ENCODE measurements at places on chromosomes 16 and 17.
A peak's percentile ranks its signal among the peaks of the same experiment; 100 is the strongest.

DNA sequence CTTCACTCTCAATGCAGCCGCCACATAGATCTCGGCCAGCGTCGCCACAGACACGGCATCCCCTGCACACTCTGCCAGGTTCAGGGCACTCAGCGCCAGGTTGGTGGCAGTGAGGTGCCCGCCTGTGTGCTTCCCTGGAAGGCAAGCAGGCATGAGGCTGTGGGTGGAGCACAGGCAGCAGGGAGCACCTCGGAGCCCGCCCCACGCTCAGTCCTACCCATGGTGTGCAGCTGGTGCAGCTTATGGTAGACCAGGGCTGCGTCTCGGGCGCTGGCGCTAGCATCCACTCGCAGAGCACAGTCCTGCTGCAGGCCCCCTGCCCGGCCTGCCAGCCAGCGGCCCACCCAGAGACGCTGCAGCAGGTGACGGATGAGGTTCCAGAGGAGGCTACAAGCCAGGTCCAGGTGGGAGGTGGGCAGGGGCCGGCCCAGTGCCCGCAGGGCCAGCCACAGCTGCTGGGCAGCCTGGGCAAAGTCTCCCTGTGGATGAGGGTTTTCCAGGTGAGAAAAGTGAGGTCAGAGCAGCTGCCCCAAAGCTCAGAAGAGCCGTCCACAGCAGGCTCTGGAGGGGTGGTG, 20.5 kb downstream of the SREBF1 start:
- DNase-seq: no peak

GRCh38 chr16:69190598-69190997, 3.6 kb downstream of the SNTB2 start:
- no peak for DNase-seq

DNA sequence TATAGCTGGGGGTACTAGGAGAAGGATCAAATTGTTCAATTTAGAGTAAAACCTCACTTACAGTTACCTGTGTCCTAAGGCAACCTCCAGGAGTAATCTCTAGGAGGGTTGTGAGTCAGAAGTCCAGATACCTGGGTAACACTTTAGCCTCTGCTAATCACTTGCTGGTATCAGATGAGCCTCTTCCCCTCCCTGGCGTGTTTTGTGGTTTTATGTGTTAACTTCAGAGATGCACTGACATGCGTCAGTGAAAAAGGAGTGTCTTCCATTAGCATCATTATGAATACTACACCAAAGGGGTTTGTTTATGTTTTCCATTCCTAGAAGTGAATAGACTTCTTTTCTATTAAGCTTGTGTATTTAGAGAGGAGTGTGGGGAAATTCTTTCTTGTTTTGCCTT, 208.2 kb downstream of the FTO start:
- DNase-seq: no peak

GRCh38 chr17:82767041-82767754, 15.3 kb downstream of the TBCD start:
- DNase-seq: peak; percentile 24

DNA sequence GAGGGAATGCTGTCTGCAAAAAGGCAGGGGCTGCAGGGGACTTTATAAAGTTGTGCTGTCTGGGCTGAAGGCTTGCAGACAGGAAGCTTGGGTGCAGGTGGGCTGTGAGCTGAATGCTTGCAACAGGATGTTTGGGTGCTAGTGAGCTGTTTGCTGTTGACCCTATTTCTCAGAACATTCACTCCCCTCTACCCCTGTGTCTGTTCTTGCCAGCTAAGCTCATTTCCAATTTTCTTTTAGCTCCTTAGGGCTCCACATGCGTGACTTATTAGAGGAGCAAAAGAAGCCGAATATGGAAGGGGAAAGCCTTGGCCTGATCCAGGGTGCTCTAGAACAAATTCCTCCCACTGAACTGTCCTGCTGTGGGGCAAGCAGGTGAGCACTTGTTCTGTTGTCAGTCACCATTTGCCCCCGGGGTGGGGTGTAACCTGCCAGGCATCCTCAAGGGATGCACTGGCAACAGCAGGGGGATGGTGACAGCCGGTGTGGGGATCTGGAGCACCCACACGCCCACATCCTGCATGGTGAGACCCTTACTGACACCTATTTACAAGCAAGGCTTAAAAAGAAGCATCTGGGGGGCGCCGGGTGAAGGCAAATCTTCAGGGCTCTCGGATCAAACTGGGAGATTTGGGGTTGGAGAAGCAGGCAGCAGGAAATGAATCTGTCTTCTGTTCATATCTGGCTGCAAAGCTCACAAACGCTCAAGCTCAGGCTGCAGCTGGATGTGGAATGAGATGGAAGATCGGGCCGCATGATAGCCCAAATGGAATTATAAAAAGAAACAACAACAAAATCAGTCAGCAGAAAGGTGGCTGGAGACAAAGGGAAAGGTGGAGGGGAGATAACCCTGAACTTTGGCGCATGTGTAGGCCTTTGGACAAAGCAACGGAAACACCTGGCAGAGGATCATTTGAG, 21.1 kb upstream of the NUP93 start:
- DNase-seq: no peak

DNA sequence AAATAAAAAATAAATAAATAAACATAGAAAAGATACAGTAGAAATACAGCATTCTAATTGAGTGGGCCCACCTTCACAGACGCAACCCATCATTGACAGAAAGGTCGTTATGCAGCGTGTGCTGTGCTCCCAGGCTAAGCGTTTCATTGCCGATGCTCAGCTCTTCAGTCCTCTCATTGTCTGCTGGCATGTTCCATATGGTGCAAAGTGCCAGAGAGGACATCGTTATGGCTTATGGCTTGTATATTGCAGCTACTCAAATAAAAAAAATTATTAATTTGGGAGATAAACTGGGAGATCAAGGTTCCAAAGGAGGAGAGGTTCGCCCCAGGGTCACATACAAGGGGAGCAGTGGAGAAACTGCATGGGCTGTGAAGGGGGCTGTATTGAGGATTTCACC, 11.3 kb upstream of the UBALD2 start:
- DNase-seq: no peak

DNA sequence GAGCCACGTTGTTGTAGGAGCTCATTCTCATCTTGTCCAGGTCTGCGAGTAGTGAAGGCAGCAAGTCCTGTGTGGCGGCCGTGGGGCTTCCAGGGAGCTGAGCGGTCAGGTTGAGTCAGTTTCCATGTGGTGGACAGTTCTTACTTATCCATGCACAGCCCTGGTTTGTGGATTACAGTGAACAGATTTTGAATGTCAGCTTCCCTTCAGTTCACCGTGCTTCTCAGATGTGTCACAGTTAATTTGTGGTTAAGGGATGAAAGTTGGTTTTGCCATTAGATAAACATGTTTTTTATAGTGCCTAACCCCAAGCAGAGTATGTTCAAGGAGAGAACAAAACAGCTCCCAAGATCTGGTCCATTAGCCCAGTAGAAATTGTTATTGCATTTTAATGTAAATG, 103.1 kb downstream of the RPTOR start:
- no peak for DNase-seq

- DNase-seq: no peak
Observed at GRCh38 chr17:77616254-77616731, 342.2 kb upstream of the TNRC6C start.

DNA sequence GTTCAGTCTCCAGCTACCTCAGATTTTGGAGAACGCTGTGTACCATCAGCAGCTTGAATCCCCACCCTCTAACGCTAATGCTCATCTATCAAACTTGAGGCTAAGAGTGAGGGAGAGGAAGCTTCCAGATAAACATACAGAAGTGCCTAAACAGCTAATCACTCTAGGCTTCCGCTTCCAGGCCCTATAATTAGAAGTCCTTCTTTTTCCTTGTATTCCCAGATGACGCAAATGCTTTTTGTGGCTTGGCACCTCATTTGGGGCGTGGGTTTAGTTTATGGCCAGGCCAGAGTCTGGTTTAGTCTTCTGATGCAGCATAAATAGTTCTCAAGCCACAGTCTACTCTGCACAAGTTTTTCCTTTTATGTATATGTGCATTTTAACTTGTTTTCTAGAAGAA, 263.4 kb downstream of the BCAS3 start:
- DNase-seq: no peak

- no peak for DNase-seq
Observed at GRCh38 chr17:67116045-67116575, 71.8 kb downstream of the CACNG1 start.

DNA sequence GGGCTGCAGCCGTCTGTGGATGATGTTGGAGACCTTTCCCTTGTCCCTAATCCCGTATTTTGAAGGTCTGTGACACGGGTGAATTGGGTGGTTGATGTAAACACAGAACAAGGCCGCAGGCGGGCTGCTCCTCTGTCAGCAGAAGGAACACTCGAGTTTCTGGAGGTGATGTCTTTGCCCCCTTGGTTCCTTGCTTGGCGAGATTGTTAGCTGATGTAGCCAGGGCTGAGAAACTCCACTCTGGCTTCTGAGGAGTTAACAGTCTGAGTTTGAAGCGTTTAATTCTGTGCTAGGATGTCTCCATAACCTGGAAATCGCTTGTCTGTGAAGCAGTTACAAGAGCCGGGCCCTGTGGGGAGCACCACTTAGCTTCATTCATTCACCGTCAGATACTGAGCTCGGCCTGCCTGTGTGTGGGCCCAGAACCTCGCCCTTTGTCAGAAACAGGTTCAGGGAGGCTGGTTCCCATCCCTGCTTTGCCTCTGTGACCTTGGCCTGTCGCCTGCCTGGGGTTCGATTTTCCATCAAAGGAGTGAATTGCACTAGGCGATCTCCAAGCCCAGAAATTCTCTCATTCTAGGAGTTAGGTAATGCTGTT, 1.3 kb downstream of the MAPK8IP3 start:
- no peak for DNase-seq

DNA sequence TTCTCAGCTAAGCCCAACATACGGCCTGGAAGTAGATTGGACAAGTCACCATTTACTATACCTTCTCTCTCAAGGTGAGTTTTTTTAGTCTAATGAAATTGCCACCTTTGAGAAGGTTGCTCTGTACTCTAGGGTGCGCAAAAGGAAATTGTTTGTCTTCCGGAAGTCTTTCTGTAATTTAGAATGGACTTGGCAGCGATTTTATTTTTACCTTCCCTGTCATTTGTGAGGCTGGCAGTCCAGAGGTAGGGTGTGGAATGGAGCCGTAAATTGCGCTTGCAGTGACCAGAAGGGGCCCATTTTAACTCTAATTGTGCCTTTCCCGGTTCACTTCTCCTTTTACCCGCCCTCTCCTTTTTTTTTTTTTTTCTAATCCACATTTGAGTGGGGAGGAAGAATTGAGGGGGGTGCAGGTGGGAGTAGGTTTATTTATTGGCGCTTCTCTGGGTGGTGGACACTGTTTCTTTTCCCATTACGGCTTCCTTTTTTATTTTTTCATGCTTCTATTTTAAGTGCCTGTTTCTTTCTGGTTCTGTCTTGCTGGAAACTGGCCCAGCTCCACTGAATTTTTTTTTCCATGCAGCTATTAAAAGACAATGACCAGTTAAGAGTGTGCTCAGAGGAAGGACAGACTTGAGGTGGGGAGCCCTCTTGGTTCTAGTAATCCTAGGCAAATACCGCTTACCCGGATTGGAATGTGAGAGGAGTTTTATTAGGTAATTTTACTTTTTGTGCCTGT, 89.7 kb upstream of the CLEC18A start:
- no peak for DNase-seq

DNA sequence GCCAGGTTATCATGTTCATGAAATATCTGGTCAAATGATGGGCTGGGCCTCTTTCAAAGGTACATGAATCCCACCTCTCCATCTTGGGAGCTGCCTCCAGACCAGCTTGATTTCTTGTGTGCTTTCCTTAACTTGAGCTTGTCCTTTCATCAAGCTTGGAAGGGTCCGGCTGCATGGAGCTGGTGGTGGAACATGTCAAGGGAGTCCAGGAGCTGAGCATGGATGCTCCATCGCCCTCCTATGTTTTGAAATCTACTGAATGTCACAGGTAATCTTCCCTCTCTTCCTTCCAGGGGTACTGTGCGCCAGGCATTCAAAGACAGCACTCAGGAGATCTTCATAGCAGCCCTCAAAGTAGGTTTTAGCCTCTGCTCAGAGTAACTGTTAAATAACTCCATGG, 105.8 kb downstream of the N4BP1 start:
- no peak for DNase-seq

- no peak for DNase-seq
Observed at GRCh38 chr17:66369830-66370229, 67.4 kb downstream of the PRKCA start.

GRCh38 chr17:61774724-61775123, 88.6 kb downstream of the BRIP1 start:
- no peak for DNase-seq

DNA sequence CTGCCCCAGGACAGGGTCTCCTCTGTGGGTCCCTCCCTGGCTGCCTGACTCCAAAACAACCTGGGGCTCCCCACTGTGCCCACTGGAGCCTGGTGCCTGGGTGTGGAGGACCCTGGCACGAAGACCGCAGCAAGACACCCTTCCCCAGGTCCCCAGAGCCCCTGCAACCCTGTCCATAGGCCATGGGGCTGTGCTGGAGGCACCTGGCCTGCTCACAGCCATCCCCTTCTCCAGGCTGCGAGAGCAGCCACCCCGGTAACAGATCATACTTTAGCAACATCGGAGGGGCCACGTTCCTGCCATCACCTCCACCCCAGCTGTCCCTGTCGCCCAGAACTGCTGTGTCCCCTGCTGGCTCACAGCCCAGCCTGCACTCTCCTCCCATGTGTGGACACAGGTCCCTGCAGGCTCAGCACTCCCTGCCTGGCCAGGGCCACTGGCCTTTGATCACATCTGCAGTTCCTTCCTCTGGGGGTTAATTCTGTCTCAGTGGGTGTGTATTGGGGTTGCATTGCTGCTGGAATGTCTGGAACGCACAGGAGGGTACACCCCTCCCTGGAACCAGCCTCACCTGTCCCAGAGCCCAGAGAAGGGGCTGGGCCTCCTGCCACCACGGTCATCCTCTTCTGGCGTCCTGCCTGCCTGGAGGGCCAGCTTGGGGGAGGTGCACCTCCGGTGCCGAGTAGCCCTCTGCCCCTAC, 12.2 kb downstream of the PPL start:
- no peak for DNase-seq

- no peak for DNase-seq
Observed at GRCh38 chr16:57783883-57784282, 18.4 kb downstream of the KIFC3 start.

DNA sequence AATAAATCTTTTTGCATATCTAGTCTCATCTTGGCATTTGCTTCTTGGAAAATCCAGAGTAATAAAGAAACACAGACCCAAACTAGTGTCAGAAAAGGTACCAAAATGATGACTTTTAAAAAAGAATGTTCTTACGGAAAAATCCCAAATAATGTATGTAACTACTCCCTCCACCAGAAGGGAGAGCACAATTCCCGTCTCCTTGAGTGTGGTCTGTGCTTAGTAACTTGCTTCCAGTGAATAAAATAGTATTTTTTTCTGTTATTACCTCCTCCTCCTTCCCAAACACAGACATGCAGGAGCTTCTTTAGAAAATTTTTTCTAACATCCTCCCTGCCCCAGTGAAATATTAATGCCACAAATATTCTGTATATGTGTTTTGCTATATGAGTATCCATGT, 358.1 kb downstream of the ZFHX3 start:
- no peak for DNase-seq

DNA sequence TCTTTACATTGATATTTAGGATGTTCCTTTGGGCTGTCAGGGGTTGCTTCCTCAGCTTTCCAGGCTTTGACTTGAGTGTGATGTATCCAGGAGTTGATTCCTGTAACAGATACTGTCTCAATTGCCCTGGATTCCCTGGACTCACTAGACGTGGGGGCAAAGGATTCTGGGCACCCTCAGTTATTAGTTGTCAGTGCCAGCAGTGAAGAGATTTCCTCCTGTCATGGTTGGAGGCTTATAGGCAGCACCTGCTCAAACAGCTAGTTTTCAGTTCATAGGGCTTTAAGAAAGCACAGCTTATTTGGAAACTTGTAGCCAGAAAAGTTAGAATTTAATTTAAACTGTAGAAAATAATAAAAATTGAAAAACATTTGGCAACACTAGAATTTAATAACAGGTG, 9.5 kb upstream of the B4GALNT2 start:
- no peak for DNase-seq

GRCh38 chr17:67392111-67392510, 15.0 kb downstream of the PITPNC1 start:
- no peak for DNase-seq
